ENCODE measurements at places on chromosomes 5 and 9.

DNA sequence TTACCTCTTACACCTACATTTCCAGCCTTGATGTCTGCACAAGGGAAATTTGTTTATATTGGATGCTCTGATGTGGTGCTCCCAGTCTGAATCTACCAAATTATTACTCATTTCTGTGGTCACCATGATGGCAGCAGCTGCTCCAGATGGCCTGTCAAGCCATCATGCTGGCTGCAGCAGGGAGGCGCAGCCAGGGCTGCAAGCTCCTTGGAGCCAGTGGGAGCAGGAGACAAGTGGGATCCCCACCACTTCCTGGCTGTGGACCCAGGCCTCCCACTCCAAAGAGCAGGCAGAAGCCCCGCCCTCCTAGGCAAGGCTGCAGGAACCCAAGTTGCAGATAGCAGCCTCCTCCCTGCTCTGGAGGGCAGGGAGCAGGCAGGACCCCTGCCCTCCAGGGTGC is 241.1 kb upstream of the ATP10B start:
- no peak for DNase-seq

GRCh38 chr5:124192716-124193115 is 553.7 kb downstream of the ZNF608 start:
- no peak for DNase-seq

- DNase-seq, result no peak
Measured at GRCh38 chr5:61498121-61498520, 166.1 kb downstream of the ZSWIM6 start.

- DNase-seq, result no peak
Measured at GRCh38 chr5:146698651-146699050, 179.9 kb downstream of the PPP2R2B start.

DNA sequence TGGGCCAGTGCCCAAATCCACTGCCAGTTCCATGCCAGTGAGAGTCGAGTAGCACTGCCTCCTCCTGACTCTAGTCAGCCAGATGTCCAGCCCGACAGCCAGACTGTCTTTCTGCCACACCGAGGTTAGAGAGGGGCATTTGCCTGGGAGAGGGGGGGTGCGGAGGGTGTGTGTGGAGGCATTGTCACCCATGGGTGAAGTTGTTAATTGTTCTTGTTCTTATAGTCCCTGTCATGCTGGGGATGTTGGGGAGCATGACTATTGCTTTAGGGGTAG is 1.1 kb downstream of the RGP1 start:
- DNase-seq, result no peak

DNA sequence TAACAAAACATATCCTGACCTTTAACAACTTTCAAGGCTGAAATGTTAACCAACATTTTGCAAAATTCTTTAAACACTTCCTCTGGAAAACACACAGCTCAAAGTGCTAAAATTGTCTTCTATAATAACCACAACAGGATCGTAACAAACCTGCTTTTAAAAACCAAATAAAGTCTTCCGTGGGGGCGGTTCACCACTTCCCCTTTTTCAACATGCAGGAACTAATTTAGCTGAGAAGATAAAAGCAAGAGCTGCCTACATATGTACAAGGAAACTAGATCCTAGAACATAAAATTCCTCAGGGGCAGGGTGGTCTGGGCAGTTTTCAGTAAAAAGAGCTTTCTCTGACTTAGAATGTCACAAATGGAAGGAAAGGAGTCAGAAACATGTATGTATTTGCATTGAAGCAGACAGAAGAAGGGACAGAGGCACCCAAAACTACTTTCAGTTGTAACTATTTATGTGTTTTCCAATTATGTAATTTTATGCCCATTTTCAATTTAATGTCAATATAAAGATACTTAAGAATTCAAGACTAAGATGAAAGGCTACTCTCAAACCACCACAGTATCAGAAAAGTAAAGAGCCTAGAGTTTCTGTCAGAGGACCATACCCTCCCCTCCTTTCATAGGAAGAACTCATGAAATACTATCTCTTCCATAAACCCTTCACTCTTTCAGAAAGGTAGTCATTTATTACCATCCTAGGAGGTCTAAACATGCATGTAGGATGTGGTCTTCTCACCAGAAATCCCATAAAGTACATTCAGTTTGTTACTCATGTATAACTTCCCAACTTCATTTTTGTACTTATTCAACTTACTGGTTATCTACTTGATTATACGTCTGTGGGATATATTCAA is 185.9 kb upstream of the RASA1 start:
- DNase-seq, result no peak

- no peak for DNase-seq
Measured at GRCh38 chr9:94806307-94806893, 79.9 kb downstream of the AOPEP start.

DNA sequence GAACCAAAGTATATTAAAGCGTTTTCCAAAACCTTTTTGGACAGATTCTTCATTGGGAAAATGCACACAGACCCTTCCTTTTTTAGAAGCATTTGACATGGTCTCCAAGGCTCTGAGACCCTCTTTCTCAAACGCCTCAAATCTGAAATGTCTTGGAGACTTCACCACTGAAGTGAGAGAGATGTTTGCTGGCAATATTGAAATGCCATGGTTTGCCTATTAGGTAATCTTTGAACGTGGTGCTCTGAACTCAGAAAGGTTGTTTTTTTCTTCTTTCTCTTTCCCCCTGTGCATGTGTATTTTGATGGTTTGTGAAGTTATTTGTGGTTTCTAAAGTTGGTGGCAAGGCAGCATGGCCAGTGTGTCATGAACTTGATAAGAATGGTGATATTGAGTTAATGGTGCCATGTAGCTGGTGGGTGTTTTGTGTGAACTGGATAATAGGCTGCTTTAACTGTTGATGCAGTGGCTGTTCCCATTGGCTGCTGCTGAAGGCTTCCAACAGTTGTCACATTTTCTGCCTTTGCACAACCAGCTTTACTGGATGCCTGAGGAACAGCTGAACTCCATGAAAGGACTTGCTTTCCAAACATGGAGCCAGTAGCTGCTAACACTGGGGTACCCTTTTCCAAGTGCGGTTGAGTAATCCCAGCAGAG is 1.7 kb downstream of the PALM2AKAP2 start:
- no peak for DNase-seq

All from activated CD4-positive, CD25-positive, alpha-beta regulatory T cell treated with anti-CD3 and anti-CD28 coated beads, Interleukin-2, amount 50 U/mL, for 72 hours (primary cell).